ENCODE measurements at places on chromosomes 6 and 20.
A peak's percentile ranks its signal among the peaks of the same experiment; 100 is the strongest.

DNA sequence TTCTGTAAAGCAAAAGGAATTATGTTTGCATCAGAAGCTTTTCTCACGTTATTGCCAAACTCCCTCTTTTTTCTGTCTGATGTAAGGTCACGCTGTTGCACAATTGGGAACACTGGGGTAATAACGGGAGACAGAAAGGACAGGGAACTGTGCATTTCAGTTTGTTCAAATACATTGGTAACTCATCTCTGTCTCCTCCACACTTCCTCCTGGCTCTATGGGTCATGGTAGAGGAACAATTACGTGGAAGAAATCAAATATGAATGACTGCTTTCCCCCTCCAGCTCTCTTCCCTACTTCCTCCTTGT lies 132.2 kb upstream of the TNFAIP3 start:
- no peak for DNase-seq

GRCh38 chr20:58702161-58702510 lies 9.5 kb downstream of the NPEPL1 start:
- DNase-seq = no peak

GRCh38 chr6:63713332-63713731 lies 77.7 kb downstream of the PHF3 start:
- no peak for DNase-seq

- no peak for DNase-seq
Observed at GRCh38 chr20:3863317-3863716, 16.7 kb downstream of the MAVS start.

DNA sequence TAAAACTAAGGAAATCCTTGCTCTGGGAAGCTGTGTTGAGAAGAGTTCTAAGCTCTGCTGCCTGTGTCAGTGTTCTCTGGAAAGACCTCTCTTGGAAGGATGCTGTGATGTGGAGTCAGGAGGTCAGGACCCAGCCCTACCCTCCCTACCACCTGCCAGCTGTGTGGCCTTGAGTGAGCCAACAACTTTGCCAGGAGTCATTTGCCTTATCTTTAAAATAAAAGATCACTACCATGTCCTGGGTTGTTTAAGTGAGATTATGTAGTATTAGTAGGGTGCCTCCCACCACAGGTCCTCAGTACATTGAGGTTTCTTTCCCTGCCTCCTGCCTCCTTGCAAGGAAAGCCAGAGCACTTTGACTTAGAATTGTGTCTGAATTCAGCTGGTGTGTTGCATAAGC lies 64.9 kb downstream of the FOXO3 start:
- DNase-seq = no peak

- no peak for DNase-seq
Observed at GRCh38 chr20:10788055-10788454, 114.3 kb upstream of the JAG1 start.

- peak; percentile 28 for DNase-seq
Observed at GRCh38 chr6:43129434-43130194, 41.5 kb upstream of the SRF start.

DNA sequence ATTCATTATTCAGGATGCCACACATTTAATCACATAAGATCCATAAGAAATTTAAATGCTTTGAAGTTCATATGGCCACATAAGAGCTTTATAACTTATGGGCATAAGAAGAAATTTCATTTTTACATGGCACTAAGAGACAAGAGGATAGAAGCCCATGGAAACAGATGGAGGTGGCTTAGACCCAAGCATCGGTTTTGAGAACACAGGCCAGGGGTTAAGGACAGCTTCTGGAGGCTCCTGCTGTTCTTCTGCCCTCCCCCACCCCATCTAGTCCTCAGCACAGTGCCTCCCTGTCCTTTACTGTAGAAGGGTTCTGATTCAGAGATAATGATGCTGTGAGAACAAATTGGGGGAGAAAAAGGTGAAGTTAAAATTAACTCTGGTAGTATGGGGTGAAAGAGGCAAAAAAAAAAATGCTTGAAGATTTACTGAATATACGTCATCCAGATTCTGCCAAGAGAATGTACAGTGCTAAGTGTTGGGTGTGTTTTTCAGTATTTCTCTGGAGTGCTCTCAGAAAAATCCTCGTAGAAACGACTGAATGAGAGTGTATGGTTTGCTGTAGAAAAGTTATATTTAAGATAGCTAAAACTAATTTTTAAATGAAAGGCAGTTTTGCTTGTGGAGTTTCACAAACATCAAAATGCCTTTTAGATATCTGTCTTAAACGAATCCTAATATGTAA lies 539.7 kb downstream of the QKI start:
- DNase-seq = no peak

- DNase-seq = no peak
Observed at GRCh38 chr20:13613917-13614316, 24.8 kb downstream of the TASP1 start.

DNA sequence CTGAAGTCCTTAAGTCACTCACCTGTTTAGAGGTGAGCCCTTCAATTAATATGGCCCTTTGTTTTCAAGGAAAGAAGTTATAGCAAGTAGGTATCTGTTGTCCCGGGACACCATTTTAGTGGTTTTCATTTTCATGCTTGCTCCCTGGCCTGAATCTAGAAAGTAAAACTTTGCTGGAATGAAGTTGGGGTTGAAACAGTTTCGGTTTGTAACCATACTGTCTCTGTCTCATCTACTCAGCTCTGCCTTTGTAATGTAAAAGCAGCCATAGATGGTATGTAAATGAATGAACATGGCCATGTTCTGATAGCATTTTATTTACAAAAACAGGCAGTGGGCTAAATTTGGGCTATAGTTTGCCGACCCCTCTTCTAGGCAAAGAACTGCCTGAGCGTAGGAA lies 64.9 kb upstream of the GNRH2 start:
- no peak for DNase-seq

- no peak for DNase-seq
Observed at GRCh38 chr6:13384966-13385365, 56.6 kb upstream of the TBC1D7 start.

- DNase-seq = no peak
Observed at GRCh38 chr6:85458782-85459181, 8.9 kb downstream of the NT5E start.

DNA sequence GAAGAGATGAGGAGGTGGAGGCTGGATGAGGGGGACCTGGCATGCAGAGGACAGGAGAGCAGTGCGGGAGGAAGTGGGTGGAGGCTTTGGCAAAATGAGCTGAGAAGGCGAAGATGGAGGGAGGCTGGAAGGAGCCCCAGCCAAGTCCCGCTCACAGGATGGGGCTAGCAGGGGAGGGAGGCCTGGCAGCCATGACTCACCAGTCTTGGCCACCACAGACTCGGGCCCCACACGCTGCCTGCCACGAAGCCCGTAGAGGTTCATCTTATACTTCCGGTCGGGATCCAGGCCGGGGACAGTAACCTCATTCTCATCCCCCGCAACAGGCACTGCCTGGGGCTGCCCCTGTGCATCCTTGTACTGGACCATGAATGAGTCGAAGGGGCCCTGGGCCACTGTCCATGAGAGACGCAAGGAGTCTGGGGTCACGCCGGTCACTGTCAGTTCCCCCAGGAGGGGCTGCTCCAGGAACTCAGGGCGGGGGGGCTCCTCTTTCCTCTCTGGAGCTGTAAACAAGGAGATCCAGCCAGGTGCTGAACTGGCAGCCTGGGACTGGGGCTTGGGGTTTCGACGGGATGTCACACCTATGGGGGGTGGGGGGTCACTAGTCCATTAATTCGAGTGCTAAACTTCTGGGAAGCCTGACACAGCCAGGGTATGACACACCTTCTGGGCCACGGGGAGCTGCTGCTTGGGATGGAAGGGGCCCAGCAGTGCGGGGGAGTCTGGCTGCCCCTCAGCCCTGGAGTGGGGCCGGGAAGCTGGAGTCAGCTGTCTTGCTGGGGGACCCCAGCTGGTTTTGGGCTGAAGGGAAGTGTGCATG lies 27.8 kb downstream of the TNXB start:
- no peak for DNase-seq

GRCh38 chr6:169959136-169960002 lies 207.9 kb downstream of the ERMARD start:
- DNase-seq = no peak

DNA sequence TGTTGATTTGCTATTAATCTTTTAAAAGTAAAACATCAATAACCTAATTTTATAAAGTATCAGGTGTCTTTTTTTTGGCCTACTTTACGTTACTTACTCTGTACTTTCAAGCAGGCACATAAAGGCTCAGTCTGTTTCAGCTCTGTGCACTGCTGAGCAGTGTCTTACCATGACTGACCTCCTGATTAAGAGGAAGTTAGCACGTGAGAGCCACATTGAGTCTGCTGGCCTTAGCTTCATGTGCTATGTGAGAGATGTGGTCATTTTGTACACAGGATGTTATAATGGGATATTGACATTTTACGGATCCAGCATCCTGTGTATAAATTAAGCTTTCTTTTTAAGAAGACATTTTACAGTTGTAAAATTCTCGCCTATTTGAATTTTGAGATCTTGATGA lies 31.9 kb downstream of the ARID1B start:
- no peak for DNase-seq

- DNase-seq = no peak
Observed at GRCh38 chr6:160789263-160790027, 87.4 kb downstream of the PLG start.

DNA sequence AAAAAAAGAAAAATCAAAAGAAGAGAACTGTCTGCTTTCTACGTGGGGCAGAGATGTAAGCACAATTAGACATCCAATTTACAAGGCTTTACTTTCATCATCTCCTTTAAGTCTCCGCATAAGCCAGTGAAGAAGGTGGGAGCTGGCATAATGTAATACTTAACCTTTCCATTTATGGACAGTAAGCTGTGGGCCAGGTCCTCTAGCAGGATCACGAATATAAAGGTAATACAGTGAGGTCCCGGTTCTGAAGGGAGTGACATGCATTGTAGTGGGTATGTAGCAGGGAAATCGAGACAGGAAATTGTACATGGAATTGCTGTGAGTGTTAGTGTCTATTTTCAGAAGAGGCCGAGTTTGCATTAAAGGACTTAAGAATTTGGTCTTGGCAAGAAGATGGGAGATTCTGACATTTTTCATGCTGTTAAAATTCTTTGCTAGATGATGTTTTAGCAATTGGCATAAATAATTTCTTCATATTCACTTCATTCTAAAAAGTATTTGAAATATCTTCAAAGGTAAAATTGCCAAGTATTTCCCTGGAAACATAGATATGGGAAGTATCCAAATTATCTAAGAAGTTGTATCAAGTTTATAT lies 20.4 kb upstream of the POPDC3 start:
- no peak for DNase-seq

GRCh38 chr20:49323622-49324238 lies 45.9 kb upstream of the ZNFX1 start:
- DNase-seq = peak; percentile 42

Data from endothelial cell (in vitro differentiated cells).